ENCODE measurements at places on chromosomes 5 and 9.

- no peak for DNase-seq
These were observed 64.2 kb upstream of the GPR151 start for GRCh38 chr5:146580237-146580636.

DNA sequence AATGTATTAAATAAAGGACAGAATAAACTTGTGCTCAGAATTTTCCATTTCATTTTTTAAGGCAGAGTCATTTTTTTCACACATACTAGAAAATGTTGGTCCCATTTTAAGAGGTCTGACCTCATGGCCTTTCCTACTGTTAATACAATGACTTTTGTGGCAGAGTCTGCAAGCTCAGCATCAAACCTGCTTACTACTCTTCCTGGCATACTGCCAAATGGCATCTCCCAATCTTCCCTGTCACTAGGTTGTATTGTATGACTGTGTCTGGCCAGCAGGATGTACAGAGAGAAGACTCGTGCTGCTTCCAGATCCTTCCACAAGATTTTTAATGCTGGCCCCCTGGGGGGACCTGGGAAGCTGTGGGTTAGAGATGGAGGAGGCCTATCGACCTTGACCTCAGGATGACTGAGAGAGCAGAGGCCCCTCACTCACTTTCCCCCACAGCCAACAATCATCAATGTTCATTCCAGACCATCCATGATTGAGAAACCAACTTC lies 64.7 kb downstream of the BARX1 start:
- no peak for DNase-seq

DNA sequence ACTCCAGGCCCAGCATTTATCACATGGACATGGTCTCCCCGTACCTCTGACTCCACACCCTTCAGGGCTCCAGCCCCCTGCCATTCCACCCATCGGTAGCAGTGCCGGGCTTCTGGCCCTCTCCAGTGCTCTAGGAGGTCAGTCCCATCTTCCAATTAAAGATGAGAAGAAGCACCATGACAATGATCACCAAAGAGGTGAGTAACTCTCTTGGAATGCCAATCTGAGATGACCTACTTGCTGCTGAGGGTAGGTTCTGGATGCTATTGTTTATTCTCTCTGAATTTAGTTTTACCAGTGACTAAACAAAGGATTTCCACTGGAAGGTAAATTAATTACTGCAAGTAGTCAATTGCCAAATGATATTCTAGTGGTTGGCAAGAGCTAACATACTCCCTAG lies 80.8 kb downstream of the TLE4 start:
- DNase-seq, result no peak

DNA sequence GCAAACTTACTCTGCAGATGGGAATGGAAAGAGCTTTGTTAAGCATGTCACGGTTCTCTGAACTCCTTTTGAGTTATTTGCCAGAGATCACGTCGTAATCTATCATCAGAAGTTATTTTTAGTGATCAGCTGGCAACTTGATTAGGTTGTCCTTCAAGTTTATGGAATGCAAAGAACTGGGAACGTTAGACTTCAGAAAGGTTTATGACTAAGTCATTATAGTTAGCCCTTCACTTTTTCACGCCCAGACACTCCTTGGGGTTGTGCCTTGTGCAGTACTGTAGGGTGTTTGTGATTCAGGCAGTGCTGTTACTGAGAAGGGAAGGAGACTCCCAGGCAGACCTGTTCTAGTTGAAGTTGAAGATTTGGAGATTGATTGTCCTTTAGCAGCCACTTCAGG lies 26.8 kb upstream of the PHF2 start:
- DNase-seq, result no peak

GRCh38 chr5:101103874-101104273 lies 200.8 kb upstream of the ST8SIA4 start:
- DNase-seq, result no peak

GRCh38 chr5:60257596-60258271 lies 364.2 kb upstream of the PDE4D start:
- DNase-seq, result no peak

DNA sequence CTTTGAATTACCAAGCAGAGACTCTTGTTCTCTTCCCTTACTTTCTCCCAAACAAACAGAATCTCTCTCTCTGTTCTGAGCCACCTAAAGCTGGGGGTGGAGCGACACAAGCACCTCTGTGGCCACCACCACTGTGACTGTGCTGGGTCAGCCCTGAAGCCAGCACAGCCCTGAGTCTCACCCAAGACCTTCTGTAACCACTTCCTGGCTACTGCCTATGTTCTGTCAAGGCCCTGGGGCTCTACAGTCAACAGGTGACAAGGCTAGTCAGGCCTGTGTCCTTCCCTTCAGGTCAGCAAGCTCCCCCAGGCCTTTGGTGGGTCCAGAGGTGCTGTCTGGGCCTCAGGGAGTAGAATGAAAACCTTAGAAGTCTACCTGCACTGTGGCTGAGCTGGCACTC lies 26.1 kb upstream of the SLC28A3 start:
- no peak for DNase-seq

- peak; percentile 0 for DNase-seq
These were observed 735 bp upstream of the RPL26L1 start for GRCh38 chr5:172958331-172959046.

DNA sequence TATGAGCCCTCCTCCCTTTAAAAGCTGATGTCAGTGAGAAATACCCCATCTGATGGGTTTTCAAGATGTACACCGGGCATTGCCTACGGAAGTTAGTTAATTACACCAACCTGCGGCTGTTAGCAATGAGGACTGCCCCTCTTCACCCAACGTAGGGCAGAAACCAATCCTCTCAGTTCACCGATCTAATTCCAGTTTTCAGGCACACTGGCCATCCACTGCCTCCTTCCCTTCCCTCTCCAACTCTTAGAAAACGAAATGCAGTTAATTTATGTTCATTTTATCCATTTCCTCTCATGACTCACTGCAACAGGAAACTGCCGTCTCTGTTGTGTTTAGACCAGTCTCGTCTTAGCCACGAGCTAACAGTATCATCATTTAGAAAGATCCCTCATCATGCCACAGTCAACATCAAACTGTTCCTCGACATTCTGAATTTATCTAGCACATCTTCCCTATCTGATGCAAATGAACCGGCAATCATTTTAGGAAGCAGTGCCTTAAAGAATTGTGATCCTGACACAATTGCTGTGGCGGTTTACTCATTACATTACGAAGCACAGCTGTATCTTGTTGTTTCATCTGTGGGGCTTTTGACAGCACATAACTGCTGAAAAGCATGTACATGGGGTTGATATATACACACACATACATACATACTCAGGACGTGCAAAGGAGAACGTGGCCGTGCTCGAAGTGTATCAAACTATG lies 168.6 kb downstream of the EFNA5 start:
- no peak for DNase-seq

- DNase-seq, result no peak
These were observed 18.5 kb downstream of the MRPL36 start for GRCh38 chr5:1781107-1781506.

DNA sequence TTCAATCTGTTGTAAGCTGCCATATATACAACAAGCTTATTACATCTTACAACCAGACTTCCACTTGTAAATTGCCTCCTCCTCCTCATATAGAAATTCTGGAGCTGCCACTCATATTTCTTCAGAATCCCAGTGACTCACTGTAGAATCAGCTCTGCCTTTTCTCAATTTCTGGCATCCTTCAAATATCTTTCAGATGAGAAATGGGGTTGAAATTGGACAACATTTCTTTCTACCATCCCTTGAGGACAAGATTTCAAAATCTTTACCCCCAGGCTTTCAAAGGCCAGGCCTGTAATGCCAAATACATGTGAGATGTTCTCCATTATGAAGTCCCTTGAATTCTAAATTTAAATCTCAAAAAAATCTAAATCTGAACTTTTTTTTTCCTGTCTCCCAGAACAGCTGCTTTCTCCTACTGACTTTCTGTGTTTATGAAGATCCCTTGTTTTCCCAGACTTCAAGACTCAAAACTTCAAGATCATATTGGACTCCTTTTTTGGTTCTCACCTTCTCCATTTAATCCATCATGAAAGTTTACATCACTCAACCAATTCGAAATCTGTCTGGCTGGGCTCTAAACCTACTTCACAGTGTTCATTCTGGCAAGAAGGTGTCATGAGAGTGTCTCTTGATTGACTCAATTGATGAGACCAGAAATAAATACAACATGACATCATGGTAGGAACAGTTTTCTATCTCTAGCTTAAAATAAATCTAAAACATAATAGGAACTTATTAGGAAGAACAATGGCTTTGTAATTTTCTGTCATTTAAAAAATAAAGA lies 109.8 kb downstream of the HMHB1 start:
- DNase-seq, result no peak

DNA sequence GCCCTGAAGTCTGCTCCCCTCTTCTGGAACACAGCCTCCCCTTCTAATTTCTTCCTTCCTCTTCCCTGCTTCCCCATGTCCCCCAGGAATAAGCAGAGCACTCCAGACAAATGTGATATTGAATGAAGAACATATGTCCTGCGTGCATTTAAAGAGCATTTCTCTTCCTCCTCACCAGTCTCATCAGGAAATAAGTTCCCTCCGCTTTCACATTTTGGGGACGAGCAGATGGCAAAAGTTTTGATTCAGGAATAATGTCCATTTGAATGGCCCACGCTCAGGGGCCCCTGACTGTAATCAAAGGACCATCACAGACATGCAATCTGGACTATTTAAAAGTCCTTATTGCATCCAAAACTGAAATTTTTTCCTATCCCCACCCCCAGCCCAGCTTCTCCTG lies 316.1 kb downstream of the CDK5RAP2 start:
- no peak for DNase-seq

- no peak for DNase-seq
These were observed 1.8 kb upstream of the HMCN2 start for GRCh38 chr9:130263601-130264413.

- no peak for DNase-seq
These were observed 243.0 kb downstream of the PIK3R1 start for GRCh38 chr5:68458416-68459021.

DNA sequence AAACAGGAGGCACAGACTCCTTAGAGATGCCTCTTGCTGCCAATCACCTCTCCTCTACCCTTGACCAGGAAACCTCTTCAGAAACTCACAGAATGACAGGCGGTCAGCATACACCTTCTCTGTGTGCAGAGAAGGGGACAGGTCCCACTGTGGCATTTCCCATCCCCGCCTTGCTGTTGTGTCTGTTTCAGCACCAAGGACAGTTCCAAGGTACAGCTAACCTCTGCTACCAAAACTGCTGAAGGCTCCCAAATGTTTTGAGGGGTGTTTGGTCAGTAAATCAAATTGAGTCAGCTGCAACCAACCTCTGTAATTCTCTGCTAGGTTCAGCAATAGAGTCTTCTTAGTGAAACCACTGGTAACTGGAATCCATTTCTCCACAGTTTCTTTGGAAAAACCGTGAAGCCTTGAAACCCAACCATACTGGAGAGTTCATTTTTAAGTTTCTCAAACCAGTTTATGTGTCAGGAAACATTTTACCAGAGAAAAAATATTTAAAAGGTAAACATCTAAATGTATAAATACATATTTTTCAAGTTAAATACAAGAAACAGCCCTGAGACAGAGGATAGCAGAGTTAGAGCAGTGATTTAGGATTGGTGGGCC lies 122.0 kb downstream of the DRD1 start:
- DNase-seq, result no peak

- DNase-seq, result no peak
These were observed 320.1 kb downstream of the ADGRV1 start for GRCh38 chr5:90878549-90879196.
